ENCODE measurements at places on chromosomes 2 and 18.
A peak's percentile ranks its signal among the peaks of the same experiment; 100 is the strongest.

DNA sequence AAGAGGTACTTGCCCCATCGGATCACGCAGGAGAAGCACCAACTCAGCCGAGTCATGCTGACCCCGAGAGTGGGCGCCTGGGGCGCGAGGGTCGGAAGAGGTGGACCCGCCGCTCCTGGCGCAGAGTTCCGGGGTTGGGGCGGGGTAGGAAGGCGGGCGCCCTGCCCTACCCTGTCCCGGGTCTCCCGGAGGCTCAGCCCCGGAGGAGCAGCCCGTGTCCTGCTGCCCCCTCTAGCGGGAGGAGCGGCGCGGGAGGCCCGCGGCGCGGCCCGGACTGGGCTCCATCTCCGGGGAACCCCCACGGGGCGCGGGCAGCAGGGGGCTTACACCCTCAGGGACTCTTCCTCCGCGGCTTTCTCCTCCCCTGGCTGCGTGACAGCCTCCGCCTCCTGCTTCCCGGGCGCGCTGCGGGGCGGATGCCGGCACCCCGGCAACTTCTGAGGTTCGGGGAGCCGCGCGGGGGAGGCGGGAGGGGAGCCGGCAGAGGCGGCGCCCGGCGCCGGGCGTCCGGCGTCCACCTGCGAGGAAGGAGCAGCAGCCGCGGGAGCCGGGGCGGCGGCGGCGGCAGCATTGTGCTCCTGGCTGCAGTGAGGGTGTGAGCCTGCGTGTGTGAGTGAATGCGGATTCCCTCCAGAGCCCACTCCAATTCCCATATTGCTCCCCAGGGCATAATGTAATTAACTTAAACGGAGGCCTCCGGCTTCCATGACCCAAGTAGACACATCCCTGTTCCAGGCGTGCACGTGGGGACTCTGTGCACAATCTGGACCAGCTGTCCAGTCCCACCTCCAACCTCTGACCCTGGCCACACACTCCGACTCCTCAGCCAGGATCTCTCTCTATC, 7.6 kb upstream of the TNS1 start:
- DNase-seq: peak; percentile 20

GRCh38 chr2:239354791-239355136, 46.1 kb downstream of the HDAC4 start:
- DNase-seq: no peak

DNA sequence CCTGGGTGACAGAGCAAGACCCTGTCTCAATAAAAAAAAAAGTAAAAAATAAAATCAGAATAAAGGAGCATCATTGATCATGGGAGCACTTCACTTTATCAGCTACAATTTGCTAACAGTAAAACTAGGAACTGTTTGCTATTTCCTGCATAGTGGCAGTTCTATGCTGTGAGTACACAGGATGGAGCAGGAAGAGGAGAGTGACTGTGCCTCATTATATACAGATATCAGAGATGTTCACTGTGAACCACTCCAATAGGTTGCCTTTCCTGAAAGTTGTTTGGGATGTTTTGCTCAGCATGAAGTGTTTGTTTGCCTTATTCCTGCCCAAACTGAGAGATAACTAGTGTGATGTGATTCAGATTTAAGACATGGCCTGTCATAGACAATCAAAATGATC, 151.4 kb upstream of the EPAS1 start:
- no peak for DNase-seq

GRCh38 chr2:31287654-31288053, 53.7 kb downstream of the EHD3 start:
- DNase-seq: no peak

DNA sequence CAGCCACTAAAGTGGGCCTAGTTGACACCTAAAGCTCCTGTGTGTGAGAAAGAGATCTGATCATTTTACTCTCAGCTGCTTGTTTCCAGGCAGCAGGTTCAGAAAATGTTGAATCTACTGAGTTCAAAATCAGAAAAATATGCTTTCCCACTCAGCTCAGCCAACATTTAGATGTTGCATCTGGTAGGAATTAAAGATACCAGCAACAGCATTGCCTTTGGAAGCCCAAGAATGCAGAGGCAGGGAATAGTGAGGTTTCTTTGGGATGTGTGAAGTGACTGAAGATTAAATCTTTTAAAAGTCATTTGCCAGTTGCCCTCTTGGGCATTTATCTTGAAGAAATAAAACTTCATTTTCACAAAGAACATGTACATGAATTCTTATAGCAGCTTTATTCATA, 33.9 kb upstream of the DOCK10 start:
- no peak for DNase-seq

DNA sequence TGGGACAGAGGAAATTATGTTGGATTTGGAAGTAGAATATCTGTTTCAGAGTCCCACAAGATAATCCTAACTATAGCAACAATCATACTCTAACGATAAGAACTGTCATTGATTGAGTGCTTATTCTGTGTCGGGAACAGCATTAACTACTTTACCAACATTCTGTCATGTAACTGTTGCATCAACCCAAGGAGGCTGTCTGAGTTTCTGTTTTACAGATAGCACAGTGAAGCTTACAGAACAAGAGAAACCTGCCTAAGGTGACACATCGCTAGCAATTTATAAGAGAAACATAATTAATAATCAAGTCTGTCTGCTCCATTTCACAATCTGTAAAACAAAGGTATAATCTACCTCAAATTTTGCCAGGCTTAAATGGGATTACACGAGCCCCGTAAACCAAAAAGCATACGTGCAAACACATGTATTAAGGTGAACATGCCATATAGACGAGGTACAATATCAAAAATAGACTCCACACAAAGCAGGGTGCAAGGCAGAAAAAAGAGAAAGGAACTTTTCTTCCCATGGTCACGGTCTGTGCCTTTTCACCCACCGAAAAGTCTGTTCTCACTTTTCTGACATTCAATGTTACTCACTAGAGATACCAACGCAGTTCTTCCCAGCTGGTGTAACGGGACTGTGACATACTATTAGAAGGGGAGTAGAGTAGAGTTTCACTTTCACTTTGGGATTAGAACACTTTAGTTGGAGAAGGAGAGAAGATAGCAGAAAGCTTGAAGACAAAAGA, 37.2 kb upstream of the SLC8A1 start:
- DNase-seq: no peak

- peak; percentile 6 for DNase-seq
Observed at GRCh38 chr2:192194866-192195547, at the start of gene TMEFF2. Gene TMEFF2 (minus strand): TSS chr2:192194933. CDS start chr2:192194524, 409 bp downstream.

DNA sequence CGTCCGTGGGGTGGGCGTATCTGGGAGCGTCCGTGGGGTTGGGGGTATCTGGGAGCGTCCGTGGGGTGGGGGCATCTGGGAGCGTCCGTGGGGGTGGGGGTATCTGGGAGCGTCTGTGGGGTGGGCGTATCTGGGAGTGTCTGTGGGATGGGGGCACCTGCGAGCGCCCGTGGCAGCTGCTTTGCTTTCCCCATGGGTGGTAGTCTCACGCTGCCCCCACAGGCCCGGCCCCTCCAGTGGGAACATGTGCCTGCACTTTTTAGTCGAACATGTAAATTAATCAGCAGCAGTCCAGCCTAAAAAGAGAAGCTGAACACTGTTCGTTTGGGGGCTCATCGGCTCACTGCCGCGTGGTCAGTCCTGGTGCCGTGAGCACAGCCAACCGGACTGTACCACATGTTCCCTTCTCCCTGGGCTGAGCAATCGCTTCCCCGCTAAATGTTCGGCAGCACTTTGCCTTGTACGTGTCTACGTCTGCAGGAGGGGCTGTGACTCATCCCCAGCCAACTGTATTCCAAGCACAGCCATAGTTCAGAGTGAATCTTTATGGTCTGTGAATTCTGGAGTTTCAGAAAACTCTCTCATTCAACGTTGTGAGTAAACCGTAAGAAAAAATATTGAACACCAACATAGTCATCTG, 271.5 kb downstream of the AGAP1 start:
- DNase-seq: no peak

DNA sequence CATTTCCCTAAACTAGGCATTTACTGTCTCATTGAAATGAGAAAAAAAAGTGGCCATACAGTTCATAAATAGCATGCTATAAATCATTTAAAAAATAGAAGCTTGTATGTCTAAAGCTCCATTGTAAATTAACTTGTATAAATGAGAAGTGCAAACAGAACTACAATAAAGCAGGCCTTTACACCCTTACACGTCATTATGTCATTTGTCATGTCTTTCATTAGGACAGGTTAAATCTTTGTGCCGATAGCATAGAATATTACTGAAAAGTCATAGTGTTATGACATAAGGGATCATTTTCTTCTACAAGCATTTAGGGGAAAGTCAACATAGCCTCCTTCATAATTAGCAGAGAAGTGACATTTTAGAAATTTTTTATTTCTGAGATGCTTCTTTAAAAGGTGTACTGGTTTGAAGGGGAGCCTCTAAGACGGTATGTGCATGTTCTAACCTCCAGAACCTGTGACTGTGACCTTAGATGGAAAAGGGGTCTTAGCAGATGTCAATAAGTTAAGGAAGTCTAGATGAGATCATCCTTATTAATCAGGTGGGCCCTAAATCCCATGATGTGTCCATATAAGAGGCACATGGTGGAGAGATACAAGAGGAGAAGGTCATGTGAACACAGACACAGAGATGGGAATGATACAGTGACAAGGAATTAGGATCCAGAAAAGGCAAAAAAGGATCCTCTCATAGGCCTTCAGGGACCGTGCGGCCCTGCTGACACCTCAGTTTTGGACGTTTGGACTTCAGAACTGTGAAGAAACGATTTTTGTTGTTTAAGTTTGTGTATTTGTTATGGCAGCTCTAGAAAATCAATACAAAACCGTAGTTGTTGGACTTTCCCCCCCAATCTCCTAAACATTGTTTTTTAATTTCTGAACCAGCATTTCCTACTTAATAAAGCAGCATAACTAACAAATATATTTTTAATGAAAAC, 863.7 kb downstream of the MBD2 start:
- DNase-seq: no peak

- no peak for DNase-seq
Observed at GRCh38 chr2:64186699-64187605, 42.7 kb upstream of the PELI1 start.

GRCh38 chr2:145631561-145631960, 1111.6 kb upstream of the ZEB2 start:
- DNase-seq: no peak

- DNase-seq: no peak
Observed at GRCh38 chr2:28432362-28432761, 39.7 kb downstream of the FOSL2 start.

GRCh38 chr2:232230560-232230959, 148.0 kb upstream of the ALPP start:
- DNase-seq: no peak

DNA sequence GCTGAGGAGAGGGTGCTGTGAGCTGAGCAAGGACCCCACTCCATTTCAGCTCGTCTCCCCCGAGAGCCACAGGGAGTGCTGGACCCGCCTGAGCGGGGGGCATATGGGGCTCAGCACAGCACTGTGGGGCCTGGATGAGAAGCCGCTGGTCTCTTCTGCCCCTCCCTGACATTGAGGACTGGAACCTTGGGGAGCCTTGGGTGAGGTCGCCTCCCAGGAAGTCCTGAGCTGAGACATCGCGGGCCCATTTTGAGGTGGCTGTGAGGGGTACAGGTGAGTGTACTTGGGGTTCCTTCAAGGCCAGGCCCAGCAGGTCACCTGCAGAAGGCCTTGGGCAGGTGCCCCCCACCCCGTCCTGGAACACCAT, 3.1 kb upstream of the AQP12A start:
- DNase-seq: no peak

DNA sequence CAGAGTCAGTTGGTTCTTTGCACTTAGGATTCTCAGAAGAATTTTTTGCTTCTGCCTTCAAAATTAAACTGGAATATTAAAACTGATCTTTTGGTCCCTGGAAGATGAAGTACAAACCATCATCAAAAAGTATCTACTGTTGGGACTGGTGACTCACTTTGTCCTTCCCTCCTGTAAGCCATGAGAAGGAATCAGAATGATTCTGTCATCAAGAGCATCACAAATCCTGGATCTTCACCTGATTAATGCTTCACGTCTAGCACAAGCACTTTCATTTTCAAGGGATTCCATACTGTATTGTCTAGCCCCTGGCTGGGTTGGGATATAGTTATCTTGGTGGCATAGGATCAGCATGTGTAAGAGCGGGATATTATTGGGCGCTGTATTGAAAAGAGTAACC, 69.3 kb upstream of the CYP1B1 start:
- DNase-seq: no peak

DNA sequence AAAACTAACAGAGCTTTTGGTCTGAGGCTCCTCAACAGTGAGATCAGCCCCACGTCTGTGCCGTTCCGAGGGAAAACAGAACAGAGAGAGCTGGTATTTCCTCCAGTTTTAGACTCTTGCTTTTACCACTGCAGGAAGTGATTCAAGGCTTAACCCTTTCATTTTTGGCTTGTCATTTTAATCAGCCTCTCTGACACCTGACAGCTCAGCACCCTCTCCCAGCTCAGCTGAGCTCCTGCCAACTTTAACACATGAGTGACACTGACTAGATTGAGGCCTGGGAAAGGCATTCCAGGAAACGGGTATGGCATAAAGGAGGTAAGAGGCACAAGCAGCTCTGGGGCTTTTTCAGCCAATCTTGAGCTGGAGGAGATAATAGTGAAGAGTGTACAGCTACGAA, 239.4 kb upstream of the SKOR2 start:
- DNase-seq: no peak

GRCh38 chr2:101679037-101679726, 18.3 kb upstream of the MAP4K4 start:
- DNase-seq: no peak

DNA sequence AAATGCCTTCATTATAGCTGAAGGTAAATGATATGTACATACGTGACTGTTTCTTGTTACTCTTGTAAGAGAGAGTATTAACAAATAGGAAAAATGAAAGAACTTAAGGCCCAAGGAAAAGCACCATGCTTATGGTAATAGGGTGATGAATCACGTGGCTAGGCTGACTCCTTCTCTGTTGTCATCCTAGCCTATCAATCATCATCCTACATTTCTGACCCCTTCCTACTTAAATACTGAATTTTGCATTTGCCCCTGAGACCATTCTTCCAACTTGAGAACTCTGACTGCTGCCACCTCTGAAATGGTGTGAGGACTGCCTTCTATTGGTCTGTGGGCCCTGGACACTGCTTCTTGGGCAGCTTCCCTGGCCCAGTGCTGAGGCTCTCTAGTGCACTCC, 28.9 kb downstream of the EFEMP1 start:
- DNase-seq: no peak

DNA sequence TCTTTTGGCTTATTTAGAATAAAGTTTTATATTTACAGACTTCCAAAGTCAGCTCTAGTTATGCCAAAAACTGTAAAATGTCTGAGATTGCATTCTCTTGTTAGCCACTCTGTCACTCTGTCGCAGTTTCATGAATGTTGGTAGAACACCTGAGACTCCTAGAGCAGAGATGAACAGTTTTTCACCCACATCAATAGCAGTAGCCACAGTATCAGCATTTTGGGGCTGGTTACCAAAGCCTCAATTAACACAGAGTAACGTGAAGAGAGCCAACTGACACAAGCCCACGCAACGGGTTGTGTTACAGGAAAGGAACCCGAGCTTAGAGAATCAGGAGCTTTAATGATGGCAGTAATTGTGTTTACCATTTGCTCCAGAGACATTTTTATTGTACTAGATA, 443.0 kb upstream of the SLC39A10 start:
- DNase-seq: no peak

- no peak for DNase-seq
Observed at GRCh38 chr2:222307143-222307756, 8.5 kb upstream of the PAX3 start.

Measured in activated gamma-delta T cell treated with Interleukin-2 at 50 U/mL for 16 hours (primary cell).